ENCODE measurements at places on chromosomes 1 and 21.

DNA sequence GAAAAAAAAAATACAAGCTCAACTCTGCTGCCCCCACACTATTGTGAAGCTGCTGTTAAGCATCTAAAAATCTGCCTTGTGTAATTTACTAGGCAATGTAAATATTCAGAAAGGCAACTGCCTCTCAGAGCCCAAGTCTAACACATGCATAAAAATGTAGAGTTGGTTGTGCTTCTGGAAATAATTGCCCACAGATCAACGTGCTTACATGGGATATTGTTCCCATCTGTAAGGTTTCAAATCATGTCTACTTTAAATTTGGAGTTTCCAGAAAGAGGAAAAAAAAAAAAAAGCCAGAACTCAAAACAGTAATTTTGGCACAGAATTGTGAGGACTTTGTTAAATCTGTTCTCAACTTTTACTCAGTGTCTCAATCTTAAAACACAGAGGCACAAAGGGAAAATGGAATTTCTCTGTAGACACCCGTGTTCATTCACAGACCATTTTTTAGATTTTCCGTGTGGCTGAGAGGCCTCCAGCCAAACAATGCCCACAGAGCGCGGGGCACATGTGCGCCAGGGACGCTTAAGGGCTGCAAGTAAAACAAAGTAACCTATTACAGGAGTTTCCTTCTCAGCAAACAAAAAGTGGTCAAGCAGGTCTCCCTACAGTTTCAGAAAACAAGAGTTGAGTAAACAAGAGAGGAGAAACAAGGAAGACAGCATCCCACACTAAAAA is 115.5 kb downstream of the RERE start:
- DNase-seq = no peak

- no peak for DNase-seq
Measured at GRCh38 chr1:172109359-172109758, 268.1 kb downstream of the DNM3 start.

- DNase-seq = no peak
Measured at GRCh38 chr1:173960625-173961024, 43.5 kb upstream of the SERPINC1 start.

DNA sequence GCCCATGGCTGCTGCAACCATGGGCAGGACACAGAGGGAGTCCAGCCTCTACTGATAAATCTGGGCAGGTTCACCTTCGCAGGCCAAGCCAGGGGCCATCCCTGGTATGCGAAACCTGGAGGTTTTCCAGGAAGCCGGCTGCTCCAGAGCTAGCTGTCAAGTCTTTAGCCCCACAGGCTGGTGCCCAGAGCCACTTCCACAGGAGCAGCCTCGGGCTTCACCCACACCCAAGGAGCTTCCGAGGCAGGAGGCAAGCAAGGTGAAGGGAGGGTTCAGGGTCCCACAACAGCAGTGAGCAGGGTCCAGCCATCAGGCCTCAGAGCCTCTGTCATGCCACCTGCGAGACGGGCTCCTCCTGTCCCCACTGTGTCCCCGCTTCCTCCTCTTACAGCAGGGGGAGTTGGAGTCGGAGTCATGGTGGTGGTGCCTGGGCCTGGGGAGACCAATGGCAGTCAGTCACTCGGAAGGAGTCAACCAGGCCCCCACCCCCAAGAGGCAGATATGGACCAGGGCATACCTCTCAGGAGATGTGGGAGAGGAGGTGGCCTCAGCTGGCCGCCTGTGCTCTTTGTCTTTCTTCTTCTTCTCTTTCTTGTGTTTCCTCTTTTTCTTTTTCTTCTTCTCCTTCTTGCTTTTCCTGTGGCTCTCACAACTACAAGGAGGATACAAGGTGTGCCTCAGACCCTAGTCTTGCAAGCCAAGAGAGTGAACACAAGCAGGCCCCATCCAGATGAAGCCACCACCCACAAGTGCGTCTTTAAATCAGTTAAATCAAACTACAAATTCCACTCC is 2.1 kb downstream of the C1orf35 start:
- no peak for DNase-seq

GRCh38 chr1:206467915-206468314 is 2.4 kb upstream of the IKBKE start:
- DNase-seq = no peak

- no peak for DNase-seq
Measured at GRCh38 chr1:47186267-47187185, 3.3 kb downstream of the PDZK1IP1 start.

DNA sequence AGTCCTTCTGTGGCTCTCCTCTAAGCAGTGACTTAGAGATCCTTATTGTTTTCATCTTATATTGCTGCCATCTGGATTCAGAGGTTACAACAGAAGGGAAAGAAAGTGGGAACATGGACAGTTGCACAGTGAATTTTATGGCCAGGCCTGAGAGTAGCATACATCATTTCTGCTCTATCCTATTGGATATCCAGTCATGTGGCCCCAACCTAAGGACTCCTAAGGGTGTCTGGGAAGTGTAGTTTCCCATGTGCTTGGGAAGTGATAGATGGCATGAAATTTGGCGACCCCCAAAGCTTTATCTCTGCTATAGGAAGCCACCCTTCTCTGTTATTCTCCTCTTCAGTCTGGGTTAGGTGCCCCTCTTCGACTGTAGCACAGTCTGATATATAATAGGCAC is 51.9 kb downstream of the CDC7 start:
- DNase-seq = no peak

GRCh38 chr1:201663491-201664113 is 124.7 kb downstream of the NAV1 start:
- no peak for DNase-seq

- no peak for DNase-seq
Measured at GRCh38 chr1:68586766-68587165, 89.9 kb upstream of the DEPDC1 start.

Data from GM12891 (cell line).